Aorta (tissue), 5 donors: ENCODE measurements at places on chromosomes 7 and 10.

GRCh38 chr7:17422966-17423365, 124.5 kb downstream of the AHR start:
- no peak for DNase-seq

- DNase-seq = no peak
Observed at GRCh38 chr7:42939457-42940240, 7.5 kb downstream of the MRPL32 start.

- no peak for DNase-seq
Observed at GRCh38 chr7:141673346-141673745, 28.6 kb downstream of the DENND11 start.

DNA sequence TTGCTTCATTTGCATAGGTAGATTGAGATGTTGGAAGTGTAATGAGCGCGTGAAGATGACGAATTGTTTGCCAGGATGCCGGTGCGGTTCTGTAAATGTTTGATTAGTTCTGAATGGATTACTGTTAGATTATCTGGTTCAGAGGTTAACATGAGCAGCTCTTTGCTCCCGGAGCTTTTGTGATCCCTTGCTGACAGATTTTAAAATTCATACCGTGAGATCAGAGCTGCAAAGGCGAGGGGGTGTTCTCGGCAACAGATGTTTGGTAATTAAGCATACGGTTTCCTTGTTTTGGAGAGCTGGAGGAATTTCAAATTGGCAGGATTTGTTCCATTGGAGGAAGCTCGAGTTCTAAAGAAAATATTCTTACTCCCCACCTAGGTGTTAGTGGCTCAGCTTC, 237.8 kb upstream of the GPR26 start:
- DNase-seq = no peak

DNA sequence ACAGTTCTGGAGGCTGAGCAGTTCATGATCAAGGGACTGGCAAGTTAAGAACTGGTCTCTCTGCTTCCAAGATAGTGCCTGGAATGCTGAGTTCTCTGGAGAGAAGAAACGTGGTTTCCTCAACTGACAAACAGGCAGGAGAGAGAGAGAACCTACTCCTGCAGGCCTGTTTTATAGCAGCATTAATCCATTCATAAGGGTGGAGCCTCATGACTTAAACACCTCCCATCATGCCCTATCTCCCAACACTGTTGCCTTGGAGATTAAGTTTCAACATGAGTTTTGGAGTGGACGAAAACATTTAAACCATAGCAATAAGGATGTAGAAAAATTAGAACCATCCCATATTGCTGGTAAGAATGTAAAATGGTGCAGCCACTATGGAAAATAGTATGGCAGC, 32.3 kb upstream of the IMMP2L start:
- no peak for DNase-seq

GRCh38 chr10:93376372-93377293, 105.5 kb downstream of the MYOF start:
- DNase-seq = peak; percentile 67

DNA sequence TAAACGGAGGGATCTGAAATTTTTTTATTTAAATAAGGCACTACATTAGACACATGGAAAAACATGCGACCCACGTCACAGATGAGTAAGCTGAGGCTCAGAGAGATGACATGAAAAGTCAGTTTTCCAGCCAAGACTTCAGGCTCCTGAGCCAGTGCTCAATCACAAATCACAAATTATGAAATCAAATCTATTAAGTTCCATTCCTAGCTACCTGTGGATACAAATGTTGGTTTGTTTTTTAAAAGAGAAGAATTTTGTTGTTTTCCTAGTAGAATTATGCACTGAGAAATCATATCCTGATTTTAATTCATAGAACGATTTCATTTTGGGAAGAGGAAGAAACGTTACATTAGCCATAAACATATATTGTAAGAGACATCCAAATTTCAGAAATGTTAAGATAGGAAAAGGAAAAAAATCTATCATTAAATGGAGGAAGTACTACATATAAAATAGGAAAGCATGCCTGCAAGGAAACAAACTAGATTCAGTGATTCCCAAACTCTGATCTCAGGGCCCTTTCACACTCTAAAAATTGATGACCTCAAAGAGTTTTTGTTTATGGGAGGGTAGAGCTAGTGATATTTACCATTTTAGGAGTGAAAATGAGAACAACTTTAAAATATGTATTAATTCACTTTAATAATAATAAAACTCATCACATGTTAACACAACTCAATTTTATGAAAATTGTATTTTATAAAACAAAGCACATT, 340.4 kb downstream of the PARD3 start:
- DNase-seq = no peak

DNA sequence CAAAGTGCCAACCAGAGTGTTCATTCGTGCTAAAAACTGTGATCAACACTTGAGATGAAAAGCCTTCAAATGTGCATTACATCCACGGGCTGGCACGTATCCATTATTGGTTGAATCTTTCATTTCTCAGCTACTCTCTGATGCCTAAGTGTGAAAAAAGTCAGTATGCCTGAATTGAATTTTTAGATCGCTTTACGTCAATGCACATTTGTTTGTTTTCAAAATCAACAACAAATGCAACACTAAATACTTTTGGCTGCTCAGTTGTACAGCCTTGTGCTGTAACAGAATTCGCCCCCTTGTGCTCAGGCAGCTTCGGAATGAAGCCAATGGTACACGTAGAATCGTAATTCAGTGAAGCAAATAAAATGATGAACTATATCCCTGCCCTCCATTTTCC, 446.5 kb upstream of the NRP1 start:
- no peak for DNase-seq

DNA sequence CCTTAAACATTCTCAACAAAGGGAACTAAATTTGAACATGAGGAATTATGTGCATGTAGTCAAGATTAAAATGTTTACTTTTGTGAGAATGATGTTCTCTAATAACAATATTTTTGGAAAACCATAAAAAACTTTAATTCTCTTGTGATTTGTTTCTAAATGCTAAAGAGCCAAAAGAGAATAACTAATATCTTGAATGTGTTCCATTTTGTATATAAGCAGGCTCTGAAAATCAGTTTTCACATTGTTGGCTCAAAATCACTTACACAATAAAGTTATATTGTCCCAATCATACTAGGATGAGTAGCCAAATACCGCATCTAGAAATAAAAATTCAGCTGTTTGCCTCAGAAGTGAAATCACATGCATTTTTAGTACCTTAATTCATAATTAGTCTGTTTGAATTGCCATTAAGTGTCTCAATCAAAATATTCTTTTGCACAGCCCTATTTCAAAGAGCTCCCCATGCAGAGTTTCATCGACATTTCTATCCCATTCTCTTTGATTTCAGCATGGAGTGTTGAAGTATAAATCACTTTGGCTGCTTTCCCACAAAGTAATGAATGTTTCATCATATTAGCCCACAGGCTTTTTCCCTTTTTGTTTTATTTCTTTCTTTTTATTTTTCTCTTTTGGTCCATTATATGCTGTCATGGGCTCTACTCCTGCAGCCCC, 420.3 kb upstream of the POM121L12 start:
- no peak for DNase-seq

DNA sequence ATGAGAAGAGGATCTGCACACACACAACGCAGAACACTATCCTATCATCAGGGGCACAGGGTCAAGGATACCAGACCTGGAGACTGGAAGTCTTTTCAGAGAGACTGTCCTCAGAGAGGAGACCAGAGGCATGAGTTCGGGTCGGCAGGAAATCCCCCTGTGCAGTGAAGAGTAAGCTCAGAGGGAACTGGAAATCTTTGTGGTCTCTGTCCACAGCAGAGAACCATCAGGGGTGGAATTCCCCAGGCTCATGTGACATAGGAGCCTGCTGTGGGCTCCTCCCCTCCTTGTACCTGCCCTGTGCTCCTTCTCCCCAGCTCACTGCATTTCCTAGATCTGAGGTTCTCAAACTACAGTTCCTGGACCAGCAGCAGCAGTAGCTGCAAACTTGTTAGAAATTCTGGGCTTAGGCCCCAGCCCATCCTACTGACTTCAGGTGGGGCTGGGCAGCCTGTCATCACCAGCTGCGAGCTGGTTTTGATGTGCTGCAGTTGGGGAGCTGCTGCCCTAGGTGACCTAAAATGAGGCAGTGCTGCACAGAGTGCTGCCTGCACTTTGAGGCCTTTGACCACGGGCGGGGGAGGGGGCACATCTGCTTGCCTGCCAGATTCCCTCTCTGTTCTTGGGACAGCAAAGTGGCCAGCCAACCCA, 2.4 kb downstream of the ZMIZ2 start:
- no peak for DNase-seq

- DNase-seq = no peak
Observed at GRCh38 chr7:84700563-84701370, 486.1 kb downstream of the SEMA3D start.

DNA sequence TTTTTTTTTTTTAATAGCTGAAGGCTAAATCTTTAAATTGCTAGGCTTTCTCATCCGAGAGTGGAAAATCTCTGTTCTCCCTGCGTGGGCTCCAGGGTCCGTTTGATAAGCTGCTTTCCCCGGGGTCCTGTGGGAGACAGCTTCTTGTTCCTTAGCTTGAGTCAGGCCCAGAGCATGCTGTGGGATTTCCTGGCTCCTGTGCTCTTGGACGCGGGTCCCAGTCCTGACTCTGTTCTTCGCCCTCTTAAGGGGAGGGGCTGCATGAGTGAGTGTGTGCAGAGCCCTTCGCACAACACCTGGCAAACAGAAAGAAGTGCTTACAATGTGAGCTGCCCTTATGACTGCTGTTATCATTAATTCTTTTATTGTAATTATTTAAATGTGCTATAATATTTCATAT, 133.5 kb downstream of the TACC2 start:
- DNase-seq = no peak

DNA sequence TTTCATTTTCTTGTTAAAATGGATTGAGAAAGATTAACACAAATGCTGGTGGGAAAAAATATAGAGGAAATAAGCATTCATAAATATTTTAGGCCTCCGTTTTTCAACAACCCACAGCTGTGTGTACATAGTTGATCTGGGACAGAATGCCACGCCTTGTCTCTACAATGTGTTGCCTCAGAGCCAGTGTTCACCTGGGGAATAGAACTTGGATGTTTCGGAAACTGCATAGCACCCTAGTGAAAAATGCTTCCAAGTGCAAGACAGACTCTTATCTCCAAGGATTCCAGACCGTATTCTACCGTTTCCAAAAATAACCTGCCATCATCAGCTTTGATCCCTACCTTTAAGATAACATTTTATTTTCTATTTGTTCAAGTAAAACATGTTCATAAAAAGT, 260.9 kb downstream of the SDK1 start:
- DNase-seq = no peak

GRCh38 chr7:1662101-1662500, 8.0 kb upstream of the ELFN1 start:
- peak; percentile 49 for DNase-seq

GRCh38 chr10:113030453-113030852, 80.4 kb downstream of the TCF7L2 start:
- no peak for DNase-seq

DNA sequence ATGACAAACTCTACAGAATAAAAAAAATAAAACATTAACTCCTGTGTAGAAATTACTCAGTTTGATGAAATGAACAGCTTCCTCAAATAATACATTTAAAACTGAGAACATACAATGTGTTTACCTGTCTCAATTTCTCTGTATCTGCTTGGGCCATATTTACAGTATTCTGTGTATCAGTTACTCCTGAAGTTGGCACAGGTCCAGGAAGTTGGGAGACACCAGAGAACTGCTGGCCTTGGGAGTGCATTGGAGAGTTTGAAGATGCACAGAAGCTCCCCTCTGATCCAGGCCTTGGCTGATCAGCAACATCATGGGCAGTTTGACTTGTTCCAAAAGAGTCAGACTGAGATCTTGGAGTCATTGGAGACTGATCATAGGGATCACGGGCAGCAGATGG, 155.1 kb downstream of the GALNT11 start:
- DNase-seq = no peak

GRCh38 chr7:102859084-102859798, 53.6 kb upstream of the LRRC17 start:
- DNase-seq = no peak

DNA sequence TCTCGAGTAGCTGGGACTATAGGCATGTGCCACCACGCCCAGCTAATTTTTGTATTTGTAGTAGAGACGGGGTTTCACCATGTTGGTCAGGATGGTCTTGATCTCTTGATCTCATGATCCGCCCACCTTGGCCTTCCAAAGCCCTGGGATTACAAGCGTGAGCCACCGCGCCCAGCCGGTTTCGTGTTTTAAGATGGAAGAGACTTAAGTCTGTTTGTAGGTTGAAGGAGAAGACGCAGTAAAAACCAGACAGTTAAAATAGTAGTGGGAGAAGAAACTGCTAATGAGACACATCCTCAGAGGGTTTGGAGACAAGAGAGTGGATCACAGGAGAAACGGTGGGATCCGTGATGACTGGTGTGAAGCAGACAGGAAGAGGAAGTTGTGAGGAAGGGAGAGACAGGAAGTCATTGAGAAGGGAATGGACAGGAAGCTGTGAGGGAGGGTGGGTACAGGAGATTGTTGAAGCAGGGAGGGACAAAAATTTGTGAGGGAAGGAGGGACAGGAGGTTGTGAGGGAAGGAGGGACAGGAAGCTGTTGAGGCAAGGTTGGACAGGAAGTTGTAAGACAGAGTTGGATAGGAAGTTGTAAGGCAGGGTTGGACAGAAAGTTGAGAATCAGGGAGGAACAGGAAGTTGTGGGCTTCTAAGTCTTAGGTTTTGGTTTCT, 115.5 kb downstream of the WDFY4 start:
- no peak for DNase-seq

DNA sequence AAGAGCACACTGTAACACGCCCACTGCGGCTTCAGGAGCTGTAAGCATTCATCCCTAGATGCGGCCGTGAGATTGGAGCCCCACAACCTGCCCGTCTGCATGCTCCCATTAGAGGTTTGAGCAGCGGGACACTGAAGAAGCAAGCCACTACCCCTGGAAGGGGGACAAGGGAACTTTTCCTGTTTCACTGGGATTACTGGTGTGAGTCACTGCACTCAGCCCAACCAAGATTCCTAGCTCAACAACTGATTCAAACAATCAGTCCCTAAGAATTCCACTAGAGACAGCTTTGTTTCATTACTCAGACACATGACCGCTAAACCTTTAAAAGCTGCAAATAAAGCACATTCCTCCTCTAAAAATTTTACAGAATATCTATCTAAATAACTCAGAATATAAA, 69.8 kb downstream of the ORC5 start:
- no peak for DNase-seq

DNA sequence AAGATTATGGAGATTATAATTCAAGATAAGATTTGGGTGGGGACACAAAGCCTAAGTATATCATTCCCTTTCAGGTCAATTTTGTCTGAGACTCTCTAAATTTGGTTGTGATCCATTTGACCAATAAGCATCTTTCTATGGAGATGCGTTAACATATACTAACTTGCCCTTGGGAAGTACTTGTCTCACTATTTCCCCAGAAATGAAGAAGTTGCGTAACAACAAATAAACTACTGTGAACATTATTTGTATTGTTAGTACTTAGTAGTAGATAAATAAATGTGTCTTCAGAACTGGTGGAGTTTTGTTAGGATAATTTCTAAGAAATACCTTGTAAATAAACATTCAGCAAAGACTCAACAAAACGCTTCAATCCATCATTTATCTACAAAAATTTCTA, 127.3 kb upstream of the LYZL2 start:
- no peak for DNase-seq

DNA sequence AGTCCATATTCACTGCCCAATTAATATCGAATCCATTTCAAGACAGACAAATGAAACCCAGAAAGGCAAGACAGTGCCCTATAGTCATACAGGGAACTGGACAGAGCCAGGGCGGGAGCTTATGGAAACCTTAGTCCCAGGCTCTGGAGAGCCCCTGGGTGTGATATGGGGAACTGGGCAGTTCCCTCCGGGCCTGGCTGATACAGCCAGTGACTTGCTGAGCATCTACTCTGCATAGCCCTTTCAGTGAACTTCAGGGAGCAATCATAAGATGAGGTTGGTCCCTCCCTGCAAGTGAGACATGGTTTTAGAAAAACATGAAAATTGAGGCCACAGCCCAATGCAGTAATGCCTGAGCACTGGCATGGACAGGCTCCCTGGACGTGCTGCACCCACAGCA, 241.9 kb downstream of the GRID1 start:
- DNase-seq = peak; percentile 31
